ENCODE measurements at places on chromosomes 7 and 10.

DNA sequence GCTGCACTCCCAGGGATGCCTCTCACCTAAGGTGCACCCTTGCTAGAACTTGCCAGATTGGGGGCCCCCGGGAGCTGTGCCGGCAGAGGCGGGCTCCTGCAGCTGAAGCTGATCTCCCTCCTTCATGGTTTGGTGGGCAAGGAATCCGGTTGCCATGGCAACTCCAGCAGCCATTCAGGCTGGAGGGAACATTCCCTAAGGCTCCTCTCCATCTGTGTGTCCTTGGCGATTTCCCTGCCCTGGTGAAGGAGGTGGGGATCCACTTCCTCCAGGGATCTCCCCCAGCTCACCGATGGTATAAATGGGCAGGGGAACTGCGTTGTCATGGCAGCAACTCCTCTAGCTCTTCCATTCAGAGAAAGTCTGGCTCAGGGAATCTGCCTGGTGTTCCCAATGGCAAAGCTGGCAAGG lies 49.6 kb upstream of the GPR158 start:
- no peak for DNase-seq

DNA sequence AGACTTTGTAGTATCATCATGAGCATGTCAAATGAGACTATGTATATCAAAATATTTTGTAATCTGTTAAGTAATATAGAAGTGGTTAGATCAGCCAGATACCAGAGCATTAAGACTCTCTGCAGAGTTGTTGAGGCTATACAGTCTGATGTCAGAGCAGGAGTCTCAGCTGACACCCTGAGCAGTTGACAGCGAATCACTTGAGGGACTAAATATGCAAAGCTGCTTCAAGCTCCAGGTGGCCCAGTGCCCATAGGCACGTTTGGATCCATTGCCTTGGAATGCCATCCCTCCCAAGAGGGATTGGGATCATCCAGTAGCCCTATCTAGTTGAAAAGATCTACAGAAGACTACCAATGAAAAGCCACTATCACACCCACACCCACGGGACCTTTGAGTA lies 210.2 kb downstream of the TAX1BP1 start:
- no peak for DNase-seq

- no peak for DNase-seq
Measured at GRCh38 chr7:24732646-24733413, 24.4 kb downstream of the GSDME start.

- no peak for DNase-seq
Measured at GRCh38 chr10:61821693-61822092, 79.8 kb upstream of the ARID5B start.

DNA sequence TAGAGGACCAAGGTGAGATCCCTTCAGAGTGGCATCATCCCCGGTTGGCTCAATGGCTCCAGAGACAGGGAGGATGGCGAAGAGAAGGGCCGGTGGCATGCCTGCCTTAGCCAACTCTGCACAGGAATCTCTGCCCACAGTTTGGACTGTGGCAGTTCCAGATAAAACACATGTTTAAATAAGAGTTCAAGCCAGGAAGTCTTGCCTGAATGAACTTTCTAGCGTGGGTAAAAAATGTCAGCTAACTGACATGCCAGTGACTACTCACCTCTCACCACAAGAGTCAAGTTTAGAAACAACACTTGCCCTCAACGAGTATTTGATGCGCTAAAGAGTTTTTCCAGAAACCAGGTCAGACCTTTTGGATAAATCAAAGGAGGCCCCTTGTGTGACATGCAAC lies 3.0 kb downstream of the NOD1 start:
- DNase-seq = no peak

Data from HTR-8/SVneo (cell line).